ENCODE measurements at places on chromosomes 4 and X. TPM values are rescaled to one million over a fixed set of nuclear protein-coding genes. Genes with fewer than 3 reads are reported as not detected.

DNA sequence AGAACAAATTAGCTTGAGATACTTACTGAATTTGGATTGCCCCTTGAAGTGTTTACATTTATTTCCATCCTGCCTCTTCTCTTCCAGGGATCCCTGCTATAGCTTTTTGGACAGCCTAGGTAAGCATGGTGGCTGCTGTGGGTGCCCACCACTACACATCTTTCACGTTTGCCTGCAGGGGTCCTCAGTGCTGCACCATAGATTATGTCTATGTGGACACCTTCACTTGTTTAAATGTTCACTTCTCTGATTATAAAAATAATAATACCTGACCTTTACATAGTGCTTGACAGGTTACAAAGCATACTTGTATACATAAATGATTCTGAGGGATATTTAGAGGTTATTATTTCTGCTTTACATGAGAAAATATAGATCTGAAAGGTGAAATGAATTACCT lies 67.9 kb upstream of the SLC4A4 start:
- H3K4me3 ChIP-seq = no peak overlapping the region
- no peaks in the 10 kb centered on the region for H3K27me3 ChIP-seq
- H3K4me1 ChIP-seq = peaks cover 9% of the 10 kb centered on the region
- no peak for DNase-seq
- H3K36me3 ChIP-seq = no peaks in the 10 kb centered on the region
- H3K27ac ChIP-seq = no peak overlapping the region

Gene PPP1R2C
- not detected for total RNA-seq

GRCh38 chr4:2832309-2832980 lies 11.2 kb upstream of the ADD1 start:
- no peaks in the 10 kb centered on the region for H3K27me3 ChIP-seq
- H3K4me1 ChIP-seq = peaks cover 38% of the 10 kb centered on the region
- no peak for DNase-seq
- H3K36me3 ChIP-seq = peaks cover 66% of the 10 kb centered on the region

- no peak overlapping the region for H3K4me3 ChIP-seq
- H3K27me3 ChIP-seq = no peaks in the 10 kb centered on the region
- H3K27ac ChIP-seq = no peak overlapping the region
- H3K4me1 ChIP-seq = no peaks in the 10 kb centered on the region
- no peak for DNase-seq
- H3K36me3 ChIP-seq = no peaks in the 10 kb centered on the region
Observed at GRCh38 chr4:125244848-125245450, 69.8 kb upstream of the FAT4 start.

- peaks cover 2% of the 10 kb centered on the region for H3K27me3 ChIP-seq
- peaks cover 7% of the 10 kb centered on the region for H3K4me1 ChIP-seq
- H3K27ac ChIP-seq = no peak overlapping the region
Observed at GRCh38 chrX:154809939-154810665, 4.8 kb upstream of the MPP1 start.

All from CD4-positive, alpha-beta T cell (primary cell).